Heart right ventricle (tissue), 16 donors: ENCODE measurements at places on chromosomes 16 and 17. TPM values are rescaled to one million over a fixed set of nuclear protein-coding genes. Genes with fewer than 3 reads are reported as not detected.

GRCh38 chr16:86145669-86146068 lies 246.7 kb downstream of the IRF8 start:
- no peak for DNase-seq

DNA sequence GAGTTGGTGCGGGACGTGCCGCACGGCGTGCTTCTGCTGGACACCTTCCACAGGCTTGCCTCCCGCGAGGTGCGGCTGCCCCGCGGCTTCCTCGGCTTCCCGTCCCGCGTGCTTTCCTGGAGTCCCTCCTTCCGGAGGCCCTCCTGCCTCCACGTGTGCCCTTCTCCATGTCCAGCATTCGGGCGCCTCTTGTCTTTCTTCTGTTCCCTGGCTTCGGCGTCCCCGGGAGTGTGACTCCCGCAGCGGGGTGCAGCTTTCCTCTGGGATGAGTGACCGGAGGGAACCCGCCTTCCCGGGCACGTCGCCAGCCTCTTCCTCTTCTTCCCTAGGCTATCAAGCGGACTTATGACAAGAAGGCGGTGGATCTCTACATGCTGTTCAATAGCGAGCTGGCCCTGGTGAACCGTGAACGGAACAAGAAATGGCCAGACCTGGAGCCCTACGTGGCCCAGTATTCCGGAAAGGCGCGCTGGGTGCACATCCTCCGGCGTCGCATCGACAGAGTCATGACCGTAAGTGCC lies 23.0 kb downstream of the DNAH2 start:
- peak; percentile 27 for DNase-seq

The CYB5B gene
- 59.8 TPM for total RNA-seq

- no peak for DNase-seq
Measured at GRCh38 chr16:13684819-13685563, 235.0 kb upstream of the ERCC4 start.

DNA sequence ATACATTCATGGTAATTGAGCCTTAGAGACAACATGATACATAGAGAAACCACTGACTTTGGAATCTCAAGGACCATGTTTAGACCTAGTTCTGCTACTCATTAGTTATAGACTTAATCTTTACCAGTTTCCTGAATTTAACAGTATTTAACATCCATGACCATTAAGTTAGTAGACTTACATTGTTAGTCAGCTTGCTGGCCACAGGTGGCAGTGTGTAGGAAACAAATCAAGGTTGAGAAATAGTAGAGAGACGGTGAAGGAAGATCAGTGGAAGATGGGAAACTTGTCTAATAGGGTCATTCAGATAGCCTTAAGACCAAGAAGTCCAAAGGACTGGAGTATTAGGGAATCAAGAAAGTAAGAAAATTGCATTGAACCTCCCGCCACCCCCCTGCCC lies 31.0 kb downstream of the OMG start:
- no peak for DNase-seq

The XYLT1 gene
- 1.7 TPM for total RNA-seq

DNA sequence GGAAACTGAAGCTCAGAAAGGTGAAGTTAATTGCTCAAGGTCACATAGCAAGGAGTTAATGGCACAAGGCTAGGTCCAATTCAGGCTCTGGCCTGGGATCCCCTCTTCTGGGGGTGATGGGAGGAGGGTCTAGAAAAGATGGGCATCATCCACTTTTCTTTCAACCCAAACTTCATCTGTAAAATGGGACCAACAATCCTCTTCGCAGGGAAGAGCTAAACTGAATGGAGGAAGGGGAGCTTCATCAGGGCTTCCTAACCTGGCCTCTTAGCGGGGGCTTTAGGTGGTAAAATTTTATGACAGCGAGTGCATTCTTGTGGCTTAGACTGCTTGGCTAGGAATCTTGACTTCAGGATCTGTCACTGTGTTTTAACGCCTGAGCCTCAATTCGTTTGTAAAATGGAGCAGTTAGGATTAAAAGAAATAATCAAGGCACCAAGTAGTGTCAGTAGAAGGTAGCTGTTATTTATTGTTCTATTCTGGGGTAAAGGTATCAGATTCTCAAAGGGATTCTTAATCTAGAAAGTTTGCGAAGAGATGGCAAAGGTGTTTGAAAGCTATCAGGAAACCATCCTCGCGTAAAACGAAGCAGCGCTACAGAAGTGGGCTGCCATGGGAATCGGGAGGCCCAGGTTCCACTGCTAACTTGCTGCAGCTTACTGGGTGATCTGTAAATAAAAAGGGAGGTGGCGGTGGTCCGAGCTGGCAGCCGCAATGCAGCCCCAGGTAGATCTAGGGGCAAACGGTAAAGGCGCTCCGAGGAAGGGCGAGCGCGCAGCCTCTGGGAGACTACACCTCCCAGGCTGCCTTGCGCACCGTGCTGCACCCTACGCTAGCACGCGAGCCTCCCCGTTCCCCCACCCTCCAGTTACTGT lies 1.5 kb upstream of the SRCAP start:
- no peak for DNase-seq

DNA sequence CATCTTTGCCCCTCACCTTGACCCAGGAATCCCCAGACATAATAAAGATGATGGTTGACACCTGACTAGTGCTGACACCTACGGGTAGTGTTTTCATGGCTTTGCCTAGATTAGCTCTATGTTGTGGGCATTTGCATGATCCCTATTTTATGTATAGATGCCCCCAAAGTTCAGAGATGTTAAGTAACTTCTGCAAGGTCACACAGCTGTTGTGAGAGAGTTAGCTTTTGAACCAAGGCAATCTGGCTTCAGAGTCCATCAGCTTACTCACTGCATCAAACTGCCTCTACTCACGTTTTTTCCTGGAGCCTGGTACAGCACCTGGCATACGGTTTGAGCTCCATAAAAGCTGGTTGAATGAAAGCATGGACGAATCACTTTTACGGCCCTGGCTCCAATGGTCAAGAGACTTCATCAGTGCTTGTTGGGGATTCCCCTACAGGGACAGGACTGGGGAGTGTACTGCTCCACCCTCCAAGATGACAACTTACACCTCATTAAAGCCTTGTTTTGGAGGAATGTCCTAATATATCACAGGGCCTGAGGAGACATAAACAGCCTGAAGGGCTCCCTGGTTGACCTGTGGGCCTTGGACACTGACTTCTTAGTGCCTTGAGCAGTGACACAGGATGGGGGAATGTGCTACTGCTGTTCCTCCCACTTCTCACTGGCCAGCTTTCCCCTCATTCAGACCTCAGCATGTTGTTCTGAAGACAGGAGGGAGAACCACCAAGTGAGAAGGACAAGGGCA lies 193.2 kb upstream of the ASIC2 start:
- DNase-seq = no peak

- no peak for DNase-seq
Measured at GRCh38 chr16:87812200-87812656, 46.4 kb upstream of the KLHDC4 start.

GRCh38 chr17:74770498-74771318 lies 5.4 kb downstream of the NAT9 start:
- DNase-seq = peak; percentile 75

The NR1D1 gene
- total RNA-seq = 7.3 TPM

The GRAPL gene
- total RNA-seq = 2.2 TPM

DNA sequence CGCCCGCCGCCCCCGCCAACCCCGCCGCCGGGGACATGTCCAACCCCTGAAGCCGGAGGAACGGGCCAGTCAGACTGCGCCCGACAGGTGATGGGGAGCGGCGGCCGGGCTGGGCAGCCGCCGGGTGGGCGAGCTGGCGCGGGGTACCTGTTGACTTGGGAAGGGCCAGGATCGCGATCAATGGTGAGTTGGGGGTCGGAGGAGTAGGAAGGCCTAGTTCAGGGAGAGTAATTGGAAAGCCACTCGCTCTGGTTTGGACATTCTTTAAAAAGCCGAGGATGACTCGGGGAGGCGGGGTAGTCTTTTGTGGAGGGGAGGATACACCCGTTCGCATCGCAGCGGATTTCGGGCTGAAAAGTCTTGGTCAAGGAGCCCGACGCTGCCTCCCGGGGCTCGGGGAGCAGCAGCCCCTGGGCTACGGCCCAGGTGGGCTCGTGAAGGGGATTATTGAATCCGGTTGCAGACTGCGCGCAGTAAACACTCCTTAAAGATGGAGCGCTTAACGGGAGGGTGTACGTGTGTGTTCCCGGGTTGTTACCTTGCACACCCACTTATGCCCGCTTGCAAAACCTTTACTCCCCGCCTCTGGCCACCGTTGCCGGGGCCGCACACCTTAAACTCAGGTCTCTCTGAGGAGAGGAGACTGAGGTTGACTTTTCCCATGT lies 123.8 kb downstream of the GOSR1 start:
- DNase-seq = no peak

DNA sequence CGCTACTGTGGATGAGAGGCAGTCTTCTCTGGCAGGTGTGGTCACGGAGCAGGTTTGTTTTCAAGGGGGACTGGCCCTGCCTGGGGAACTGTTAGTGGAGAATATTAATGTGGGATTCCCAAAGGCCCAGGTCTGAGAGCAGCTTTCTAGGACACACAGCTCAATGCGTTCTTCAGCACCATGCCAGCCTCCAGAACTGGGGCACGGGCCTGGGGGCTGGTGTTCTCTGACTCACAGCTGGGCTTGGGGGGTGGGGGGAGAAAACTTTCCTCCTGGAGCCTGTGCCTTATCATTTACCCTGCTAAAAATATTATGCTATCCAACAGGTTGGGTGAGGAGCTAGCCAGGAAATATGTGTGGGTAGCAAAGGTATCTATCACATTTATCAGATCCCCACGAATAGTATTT lies 13.5 kb upstream of the LHX1 start:
- no peak for DNase-seq

The PYDC1 gene
- not detected for total RNA-seq
